8988T (cell line): ENCODE measurements at places on chromosomes 6 and 20.

GRCh38 chr20:10747019-10747418 lies 73.2 kb upstream of the JAG1 start:
- no peak for DNase-seq

DNA sequence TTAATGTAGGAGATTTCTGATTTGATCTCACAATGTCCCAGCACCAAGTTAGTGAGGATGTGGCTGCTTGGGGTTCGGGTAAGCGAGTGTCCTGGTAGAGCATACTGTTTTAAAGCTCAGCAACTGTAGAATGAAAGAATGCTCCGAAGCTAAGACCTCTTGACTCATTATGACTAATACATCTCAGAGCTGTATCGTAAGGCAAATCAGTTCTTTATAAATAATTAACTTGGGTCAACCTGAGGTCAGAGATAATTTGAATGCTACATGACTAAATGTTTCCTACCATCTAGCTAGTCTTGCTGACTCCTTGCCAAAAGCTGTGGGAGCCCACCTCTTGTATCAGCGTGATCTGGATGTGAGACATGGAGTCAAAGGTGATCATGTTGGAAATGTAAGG lies 128.8 kb upstream of the PDE7B start:
- no peak for DNase-seq

GRCh38 chr20:50120935-50121693 lies 8.2 kb upstream of the UBE2V1 start:
- peak; percentile 69 for DNase-seq

DNA sequence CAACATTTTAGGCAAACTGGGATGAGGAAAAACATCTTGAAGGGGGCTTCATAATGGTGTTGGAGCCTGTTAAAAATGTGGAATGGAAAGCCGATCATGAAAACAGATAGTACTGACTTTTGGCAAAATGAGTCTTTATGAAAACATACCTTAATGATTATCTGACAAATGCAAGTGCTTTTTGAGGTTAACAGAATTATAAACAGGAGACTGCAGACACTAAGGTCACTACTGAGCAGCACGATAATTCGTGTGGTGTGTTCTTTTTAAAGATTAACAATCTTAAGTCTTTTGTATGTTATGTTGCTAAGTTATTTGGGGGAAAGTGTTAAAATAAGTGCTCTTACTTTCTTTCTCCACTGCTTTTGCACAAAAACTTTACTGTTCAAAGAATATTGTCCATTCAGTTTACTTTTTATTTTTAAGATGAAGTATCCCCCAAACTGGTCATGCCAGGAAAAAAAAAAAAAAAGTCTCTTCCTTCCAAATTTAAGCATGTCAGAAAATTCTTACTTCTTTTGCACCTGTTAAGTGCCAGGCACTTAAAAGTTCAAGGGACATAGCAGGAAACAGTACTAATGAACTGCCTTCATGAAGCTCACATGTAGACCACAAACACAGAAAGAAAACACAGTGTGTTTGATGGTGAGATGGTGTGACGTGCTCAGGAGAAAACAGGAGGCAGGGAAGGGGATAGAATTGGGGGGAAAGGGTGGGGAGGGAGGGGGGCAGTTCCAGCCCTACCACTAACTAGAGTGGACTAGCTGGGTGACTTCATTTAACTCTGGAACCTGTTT lies 73.2 kb downstream of the CDYL start:
- DNase-seq, result no peak

DNA sequence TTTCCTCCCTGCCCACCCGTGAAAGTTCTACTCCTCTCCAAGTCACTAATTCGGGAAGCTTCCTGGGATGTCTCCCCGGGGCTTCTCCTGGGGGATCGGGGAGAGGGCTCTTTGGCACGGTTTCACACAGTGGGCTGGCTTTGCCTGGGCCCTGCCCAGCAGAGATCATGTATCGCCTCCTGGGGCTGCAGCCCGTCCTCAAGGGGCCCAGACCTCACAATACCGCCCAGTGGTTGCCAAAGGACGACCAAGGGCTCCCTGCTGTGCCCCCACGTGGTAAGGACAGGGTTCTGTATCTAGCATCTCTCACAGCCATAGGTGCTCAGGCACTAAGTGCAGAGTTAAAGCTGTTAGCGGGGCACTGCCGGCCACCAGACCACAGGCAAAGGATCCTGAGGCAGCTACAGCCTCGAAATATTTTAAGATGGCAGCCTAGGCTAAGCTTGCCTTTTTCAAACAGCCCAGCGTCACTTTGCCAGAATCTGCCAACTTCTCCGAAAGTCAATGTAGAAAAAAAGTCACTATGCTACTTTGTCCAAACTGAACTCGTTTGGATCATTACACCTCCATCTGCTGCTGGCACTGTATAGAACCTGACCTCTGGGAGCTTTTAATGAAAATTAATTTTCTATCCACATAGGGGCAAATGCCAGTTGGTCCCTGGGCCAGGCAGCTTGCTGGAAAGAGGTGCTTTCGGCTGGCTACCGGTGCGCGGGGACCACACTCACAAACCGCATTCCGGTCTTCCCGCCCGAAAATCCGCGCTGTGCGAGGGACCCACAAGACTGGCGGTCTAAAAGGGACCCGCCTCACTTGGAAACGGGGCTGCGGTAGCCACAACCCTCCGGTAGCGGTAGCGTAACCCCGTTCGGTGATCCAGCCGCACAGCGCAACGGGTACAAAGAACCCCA lies 1.3 kb upstream of the NNAT start:
- DNase-seq, result peak; percentile 79

DNA sequence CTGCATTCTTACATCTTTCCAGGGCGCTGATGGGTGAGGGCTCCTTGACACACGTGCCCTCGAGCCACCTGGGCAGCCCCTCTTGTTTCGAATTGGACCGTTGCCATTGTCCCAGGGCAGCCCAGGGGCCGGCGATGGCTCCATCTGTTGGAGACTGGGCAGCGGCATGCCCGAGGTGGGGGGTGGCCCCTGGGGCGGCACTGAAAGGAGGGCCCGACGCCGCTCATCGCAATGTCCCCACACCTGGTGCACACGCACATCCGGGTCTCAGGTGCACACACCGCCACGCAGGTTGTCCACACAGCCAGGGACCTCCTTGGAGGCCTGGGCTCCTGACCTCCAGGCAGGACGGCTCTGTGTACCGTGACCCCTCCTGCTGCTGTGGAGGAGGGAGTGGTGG lies 18.0 kb downstream of the GATA5 start:
- DNase-seq, result no peak

DNA sequence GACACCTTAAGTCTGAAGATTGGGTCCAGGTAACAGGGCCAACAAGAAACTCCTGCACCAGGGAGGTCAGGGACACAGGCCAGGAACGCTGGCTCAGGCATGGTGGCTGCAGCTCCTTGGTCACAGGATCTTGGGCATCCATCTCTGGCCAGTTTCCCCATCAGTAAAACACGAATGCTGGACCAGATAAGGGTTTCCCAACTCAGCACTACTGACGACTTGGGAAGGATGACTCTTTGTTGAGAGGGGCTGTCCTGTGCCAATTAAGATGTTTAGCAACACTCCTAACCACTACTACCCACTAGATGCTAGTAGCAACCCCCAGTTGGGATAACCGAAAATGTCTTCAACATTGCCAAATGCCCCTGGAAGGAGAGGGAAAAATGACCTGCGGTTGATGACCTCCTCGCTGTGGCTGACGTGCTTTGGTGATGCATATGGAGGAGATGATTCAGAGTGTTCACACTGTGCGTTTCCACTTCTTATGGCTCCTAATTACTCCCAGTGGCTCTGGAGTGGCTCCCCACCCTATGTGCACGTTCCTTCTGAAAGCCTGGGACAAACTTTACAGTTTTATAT lies 261.9 kb downstream of the CDH26 start:
- no peak for DNase-seq

DNA sequence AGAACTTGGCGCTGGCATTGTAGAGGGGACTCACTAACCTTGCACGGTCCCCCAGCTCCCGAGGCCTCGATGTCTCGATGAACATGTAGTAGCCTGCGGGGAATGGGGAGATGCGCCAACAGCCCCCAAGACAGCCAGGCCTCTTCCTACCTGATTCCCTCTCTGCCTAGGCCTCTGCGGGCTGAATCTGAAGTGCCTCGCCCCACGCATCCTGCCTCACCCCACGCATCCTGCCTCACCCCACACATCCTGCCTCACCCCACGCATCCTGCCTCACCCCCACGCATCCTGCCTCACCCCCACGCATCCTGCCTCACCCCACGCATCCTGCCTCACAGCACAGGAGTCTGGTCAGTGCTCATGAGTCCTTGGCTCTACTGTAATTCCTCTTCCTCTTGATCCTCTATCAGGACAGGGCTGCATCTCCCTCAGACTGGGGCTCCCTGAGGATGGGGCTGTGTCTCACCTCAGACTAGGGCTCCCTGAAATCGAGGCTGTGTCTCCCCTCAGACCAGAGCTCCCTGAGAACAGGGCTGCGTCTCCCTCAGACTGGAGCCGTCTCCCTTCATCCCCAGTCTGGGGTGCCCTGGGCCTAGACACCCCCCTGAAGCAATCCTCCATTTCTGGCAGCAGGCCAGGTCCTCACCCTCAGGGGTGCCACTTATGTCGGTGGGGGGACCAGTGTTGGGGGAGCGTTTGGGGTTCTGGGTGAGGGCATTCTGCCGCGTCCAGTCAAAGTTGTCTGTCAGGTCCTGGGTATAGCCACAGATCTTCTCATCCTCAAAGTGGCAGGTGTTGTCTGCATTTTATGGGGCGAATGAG lies 53.6 kb downstream of the MDGA1 start:
- no peak for DNase-seq

GRCh38 chr20:39123185-39123557 lies 161.0 kb downstream of the DHX35 start:
- DNase-seq, result no peak

DNA sequence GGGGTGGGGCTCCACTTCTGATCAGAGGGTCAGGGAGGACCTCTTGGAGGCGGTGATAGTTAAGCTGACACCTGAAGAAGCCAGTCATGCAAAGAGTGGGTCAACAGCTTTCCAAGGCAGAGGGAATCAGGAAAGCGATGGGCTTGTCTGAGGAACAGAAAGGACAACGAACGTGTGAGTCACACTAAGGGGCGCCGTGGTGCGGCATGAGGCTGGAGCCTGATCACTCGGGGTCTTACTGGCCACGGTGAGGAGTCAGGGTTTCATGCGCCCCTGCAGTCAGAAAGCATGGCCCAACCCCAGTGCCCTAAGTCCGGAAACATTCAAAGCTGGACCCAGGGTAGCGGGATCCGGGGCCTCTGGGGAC lies 50.6 kb upstream of the SLC32A1 start:
- DNase-seq, result no peak

GRCh38 chr6:170284866-170285469 lies 5.9 kb downstream of the DLL1 start:
- DNase-seq, result no peak

DNA sequence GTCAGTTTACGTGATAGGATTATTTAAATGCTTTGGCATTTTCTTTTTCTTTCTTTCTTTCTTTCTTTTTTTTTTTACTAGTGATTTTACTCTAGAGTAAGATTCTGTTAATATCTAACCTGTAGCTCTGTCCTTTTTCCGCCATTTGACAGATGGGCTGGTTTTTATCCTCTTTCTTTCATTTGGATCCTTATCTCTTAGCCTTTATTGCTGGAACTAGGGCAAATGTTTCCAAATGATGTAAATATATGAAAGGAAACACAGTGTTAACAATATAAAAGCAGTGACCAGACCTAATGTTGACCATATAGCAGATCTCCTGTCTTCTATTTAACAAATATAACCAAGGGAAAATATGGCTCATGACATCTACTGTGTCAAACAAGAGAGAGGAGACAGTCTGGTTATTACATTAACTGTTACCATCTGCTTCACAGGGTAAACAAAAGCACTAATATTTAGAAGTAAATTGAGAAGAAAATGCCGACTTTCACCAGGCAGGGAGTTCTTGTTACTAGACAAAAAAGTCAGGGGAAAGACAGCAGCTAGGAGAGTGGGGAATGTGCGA lies 59.8 kb upstream of the GCLC start:
- DNase-seq, result no peak

DNA sequence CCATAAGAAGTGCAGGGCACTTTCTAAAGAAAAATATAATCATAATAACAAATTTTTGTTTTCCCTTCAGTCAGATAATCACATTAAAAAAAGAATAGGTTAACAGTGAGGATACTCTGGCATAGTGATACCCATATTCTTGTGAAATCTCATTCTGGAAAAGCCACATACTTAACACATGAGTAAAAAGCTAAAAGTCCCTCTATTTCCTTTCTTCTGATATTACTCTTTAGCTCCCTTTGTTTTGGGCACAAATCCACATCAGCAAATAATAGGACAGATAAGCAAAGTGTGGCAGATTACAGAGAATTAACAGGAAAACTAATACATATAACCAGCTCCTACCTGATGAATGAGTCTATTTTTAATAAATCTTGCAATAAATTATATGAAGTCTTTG lies 15.8 kb downstream of the SHPRH start:
- no peak for DNase-seq

DNA sequence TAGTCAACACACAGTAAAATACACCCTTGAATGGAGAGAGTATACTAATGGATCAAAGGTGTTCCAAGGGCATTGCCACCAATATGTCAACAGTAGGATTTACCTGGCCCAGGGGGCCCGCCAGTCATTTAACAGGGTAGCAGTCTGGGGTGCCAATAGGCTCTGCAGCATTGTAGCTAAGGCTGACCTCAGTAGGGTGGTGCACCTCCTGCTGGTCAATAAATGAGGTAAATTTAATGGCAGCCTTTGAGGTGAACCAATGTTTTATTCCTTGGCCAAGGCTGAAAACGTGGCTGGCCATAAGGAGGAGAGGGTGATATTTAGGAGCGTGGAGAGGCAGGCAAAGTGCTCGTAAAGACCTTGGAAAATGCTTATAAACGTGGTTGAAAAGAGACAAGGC lies 147.2 kb downstream of the RPS12 start:
- DNase-seq, result no peak

DNA sequence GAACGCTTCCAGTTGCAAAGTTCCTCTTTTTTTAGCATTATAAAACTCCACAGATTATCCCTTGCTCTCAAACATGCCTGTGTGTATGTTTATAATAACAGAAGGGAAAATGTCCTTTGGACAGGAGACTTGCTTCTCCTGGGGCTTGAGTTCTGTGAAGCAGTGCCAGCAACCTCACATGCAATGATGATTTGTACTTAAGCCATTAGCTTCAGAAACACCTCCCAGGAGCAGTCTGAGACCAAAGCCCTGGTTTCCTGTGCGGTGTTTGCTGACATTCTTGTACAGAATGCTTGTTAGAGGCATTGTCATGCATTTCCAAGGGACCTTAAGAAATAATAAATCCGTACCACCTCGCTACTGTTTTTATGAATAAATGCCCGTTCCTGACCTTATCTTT lies 752.8 kb downstream of the CBLN4 start:
- DNase-seq, result no peak

GRCh38 chr6:119676961-119677360 lies 327.4 kb upstream of the MAN1A1 start:
- no peak for DNase-seq
